ENCODE measurements at places on chromosomes 2 and 18.

GRCh38 chr18:79588636-79589481, 90.7 kb upstream of the CTDP1 start:
- no peak for DNase-seq

DNA sequence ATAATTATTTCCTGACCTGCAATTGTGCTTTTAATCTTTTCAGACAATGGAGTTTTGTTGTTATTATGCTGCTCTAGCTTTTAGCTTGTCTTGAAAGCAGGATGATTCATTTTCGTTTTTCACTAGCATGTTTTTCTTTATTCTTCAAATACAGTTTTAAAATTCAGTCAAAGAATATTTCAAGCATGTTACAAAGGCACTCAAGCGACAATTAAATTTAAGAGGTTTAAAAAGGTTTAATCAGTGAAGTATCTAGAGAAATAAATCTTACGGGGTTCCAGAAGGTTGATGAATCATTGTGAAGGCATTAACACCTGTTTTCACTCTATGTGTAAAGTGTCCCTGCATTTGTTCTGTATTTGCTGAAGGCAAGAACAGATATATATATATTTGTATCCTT, 390.7 kb upstream of the TMEFF2 start:
- no peak for DNase-seq

- DNase-seq: no peak
These were observed 735.6 kb downstream of the TSN start for GRCh38 chr2:122491011-122491410.

DNA sequence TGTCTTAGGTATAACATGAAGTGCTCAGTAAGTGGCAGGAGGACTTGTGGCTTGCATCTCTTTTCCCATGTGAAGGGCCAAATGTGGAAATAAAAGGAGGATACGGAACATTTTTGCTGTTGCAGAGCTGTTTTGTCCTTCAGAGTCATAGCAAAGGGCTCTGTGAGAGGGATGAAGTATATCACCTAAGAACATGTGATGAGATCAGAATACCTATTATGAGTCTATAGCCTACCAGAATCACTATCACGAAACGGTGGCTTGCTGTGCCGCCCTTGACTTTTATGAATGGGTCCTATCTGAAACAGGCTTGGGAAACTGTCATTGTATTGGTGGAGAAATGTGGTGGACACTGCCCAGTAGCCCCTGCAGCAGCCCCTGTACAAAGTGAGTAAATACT, 67.0 kb upstream of the ITGB6 start:
- DNase-seq: no peak

GRCh38 chr2:121667618-121668017, 18.4 kb upstream of the CLASP1 start:
- DNase-seq: no peak

- no peak for DNase-seq
These were observed 260.9 kb downstream of the LNPK start for GRCh38 chr2:175741164-175741563.

DNA sequence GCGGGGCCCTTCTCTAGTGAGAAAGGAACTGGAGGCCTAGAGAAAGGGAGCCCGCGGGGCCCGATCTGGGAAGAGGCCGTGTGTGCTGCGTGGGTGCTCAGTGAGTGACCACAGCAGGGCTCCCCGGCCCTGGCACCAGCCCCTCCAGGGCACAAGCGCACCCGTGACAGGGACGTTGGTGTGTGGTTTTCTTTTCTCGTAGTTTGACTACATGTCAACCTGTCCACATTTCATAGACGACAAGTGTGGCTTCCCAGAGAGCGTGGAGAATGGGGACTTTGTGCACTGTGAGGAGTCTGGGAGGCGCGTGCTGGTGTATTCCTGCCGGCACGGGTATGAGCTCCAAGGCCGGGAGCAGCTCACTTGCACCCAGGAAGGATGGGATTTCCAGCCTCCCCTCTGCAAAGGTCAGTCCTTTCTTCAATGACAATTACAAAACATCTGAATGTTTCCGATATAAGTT, 83.1 kb downstream of the TPO start:
- DNase-seq: no peak

DNA sequence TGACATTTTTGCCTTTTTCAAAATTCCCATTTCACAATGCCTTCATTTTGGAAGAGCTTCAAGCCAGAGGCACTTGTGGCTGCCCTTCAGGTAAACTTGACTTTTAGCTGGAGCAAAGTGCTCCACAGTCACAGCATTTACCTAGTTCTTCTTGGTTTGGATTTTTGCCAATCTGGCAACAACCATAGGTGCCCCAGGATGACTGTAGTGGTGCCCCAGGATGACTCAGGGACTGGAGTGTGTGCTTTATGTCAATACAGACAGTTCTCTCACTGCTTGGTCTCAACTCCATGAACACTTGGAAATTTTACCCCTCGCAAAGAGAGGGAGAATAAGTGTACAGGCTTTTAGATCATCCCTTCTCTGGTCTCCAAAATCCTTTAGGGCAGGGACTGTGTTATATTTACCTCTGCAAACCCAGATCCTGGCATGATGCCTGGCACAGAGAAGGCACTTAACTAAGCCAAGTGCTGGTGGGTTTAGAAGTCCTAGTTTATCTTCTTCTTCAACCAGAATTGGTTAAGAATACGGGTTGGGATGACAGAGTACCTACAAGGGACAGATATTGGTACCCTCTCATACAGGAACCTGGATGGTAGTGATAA, 15.3 kb upstream of the PTPN4 start:
- DNase-seq: no peak

DNA sequence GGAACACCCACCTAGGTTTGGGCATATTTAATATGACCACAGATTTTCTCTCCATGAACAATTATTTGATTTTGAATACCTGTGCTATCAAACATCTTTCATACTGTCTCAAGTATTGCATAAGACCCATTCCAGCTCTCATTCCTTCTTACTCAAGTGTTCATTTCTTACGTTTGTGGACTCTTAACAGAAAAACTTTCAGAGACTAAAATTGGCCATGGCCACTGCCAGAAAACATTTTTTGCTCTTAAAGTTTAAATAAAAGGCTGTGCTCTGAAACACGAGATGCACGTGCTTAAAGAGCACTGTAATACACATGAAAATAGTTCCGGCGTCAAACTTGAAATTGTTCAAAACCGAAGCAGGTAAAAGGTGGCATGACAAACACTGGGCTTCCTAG, 89.3 kb downstream of the LIMS1 start:
- no peak for DNase-seq

DNA sequence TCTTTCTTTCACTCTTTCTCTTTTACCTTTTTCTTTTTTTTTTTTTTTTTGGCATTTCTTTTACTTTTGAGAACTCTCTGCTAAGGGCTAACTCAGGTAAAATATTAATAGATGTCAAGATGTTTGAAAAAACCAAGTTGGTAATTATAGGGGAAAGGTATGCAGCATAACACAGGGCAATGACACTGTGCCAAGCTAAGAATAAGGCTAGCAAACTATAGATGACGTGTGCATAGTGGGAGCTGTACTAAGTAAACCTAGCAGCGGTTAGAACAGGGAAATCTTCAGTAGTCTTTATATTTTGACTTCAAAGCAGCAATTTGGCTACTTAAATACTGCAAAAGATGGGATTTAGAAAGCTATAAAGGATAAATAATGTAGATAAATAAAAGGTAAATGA, 415.4 kb upstream of the RGPD4 start:
- DNase-seq: no peak

DNA sequence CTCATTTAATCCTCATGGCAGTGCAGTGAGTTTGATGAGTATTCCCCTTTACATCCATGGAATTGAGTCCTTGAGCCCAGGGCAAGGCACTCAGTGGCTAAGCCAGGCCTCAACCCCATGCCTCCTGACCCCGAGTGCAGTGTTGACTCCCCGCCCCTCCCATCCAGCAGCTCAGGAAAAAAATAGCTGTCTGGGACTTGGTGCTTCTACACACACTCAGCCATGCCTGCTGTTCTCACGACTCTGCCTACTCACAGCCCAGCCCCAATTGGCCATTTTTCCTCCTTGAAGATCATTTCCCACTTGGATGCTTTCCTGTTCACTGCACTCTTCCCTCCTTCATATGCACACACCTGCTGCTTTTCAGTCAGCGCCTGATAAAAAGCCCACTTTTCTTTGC, 8.8 kb downstream of the FOSL2 start:
- no peak for DNase-seq

DNA sequence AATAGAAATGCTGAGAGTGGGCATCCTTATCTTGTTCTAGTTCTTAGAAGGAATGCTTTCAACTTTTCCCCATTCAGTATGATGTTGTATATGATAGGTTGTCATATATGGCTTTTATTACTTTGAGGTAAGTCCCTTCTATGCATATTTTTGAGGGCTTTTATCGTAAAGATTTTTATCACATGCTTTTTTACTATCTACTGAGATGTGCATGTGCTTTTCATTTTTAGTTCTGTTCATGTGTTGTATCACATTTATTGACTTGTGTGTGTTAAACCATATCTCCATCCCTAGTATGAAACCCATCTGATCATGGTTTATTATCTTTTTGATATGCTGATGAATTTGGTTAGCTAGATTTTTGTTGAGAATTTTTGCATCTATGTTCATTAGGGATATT, 1008.8 kb downstream of the CNTNAP5 start:
- no peak for DNase-seq

DNA sequence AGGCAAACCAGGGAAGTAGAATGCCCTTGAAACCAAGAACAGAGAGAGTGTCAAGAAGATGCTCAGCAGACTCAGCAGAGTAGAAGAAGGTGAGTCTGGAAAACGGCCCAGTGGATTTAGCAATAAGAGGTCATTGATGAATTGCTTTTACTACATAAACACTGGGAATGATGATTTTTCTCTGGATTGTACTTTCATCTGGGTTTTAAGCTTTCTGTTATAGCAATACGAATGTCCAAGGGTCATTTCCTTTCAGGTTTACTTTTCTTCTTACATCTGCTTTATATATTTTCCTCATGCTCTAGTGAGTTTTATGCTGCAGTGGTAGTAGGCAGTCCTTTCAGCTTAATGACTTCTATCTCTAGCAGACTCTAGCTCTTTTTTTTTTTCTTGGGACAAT, 16.9 kb downstream of the EML6 start:
- DNase-seq: no peak

DNA sequence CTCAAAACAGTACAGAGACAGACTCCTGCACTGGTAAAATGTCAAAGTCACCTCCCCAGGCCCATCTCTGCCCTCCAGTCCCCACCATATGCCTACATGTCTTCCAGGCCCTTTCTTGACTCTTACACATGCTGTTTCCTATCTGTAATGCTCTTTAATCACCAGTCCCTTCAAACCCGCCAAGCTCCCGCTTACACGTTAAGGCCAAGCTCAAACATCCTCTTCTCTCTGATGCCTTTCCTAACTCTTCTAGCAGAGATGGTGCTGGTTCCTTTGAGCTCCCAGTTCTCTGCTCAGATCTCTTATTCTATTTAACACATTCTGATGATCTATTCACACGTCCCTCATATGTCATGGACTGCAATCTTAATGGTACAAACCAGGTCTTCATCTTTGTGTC, 5.0 kb downstream of the EVA1A start:
- no peak for DNase-seq

- DNase-seq: no peak
These were observed at the start of gene HOXD3 for GRCh38 chr2:176156807-176157498. HOXD3 (plus strand) TSS chr2:176157307; CDS start chr2:176169115, 11,808 bp downstream.

- DNase-seq: no peak
These were observed 12.7 kb upstream of the PAX3 start for GRCh38 chr2:222311319-222311977.

DNA sequence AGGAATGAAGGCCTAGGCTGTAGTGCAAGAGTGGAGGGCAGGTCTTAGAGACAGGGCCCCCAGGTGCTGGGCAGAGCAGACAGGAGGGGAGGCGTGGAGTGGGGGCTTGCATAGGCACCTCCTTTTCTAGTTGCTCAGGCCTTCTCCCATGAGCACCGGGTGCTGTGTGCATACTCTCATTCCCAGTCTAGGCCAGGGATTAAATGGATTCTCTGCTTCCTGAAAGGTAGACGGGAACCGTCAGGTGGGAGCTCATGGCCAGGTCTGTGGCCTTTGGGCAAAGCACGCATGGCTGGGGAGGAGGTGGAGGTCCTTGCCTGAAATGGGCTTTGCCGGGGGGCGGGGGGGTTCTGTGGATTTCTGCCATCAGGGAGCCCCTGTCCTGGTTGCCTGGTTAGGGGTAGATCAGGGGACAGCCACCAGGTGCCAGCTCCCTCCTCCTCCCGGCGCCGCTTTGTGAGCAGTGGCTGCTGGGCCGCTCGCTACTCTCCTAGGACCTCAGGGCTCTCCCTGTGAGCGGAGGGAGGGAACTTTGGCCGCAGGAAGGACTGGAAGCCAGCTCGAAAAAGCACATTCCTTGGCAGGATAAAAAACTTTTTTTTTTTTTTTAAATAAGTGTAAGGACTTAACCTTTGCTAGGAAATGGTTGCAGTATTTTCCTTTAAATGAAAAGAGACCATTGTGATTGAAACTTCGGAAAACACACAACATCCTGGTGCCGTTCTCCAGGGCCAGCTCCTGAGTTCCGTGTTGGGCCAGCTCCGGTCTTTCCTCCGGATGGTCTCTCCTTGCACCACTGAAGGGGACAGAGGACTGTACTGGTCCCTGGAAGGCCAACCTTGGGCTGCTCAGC, 82.8 kb upstream of the HAAO start:
- DNase-seq: no peak

- no peak for DNase-seq
These were observed 105.8 kb downstream of the ARHGAP28 start for GRCh38 chr18:6835345-6835744.

- DNase-seq: no peak
These were observed 15.1 kb downstream of the GALNT13 start for GRCh38 chr2:153886833-153887232.

DNA sequence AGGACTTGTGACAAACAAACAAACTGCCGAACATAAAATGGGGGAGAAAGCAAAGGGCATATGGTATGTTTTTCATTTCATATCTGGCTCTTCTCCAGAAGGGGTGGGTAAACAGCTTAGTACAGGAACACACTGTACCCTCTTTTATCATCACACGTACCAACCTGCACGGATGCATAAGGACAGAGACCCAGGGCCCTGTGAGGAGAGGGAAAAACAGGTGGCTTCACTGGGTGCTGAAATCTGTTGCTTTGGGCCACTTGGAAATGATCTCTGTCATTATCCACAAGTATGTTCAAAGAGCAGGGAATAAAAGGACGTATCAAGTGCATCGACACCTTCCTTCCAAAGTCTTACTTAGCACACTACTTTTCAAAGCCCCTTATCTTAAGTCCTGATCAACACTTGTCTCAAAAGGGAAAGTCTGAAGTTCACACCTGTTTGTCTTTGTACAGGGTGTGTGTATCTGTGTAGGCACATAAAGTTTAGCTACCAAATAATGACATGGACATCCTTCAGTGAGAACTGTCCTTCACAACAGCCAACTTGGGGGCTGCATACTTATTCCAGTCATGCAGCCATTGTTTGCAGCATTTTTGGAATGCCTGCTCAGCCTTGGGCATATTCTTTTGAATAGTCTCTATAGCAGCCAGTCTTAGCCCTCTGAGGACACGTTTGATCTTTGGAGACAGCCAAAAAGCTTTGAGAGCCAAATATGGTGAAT, 60.6 kb downstream of the IRS1 start:
- no peak for DNase-seq

GRCh38 chr18:45517181-45517741, 98.0 kb upstream of the SLC14A2 start:
- DNase-seq: no peak
